ENCODE measurements at places on chromosomes 12 and 14. TPM values are rescaled to one million over a fixed set of nuclear protein-coding genes. Genes with fewer than 3 reads are reported as not detected.

- no peak for DNase-seq
Observed at GRCh38 chr12:62917926-62918325, 17.0 kb downstream of the PPM1H start.

DNA sequence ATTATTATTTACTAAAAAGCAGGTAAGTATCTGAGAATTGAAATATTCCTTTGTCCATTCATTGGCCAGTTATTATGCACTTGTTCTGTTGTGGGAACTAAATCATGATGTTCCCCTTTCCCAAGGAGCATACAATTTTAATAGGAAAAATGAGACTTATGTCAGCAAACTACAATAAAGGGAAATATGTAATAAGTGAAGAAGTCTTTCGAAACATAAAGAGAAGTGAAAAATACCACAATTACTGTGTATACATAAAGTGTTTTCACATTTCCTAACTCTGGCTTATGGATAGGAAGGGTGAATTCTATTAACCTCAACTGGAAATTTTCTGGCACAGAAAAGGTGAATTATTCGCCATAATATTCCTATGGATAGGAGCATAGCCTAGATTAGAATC is 78.4 kb upstream of the DNM1L start:
- no peak for DNase-seq

DNA sequence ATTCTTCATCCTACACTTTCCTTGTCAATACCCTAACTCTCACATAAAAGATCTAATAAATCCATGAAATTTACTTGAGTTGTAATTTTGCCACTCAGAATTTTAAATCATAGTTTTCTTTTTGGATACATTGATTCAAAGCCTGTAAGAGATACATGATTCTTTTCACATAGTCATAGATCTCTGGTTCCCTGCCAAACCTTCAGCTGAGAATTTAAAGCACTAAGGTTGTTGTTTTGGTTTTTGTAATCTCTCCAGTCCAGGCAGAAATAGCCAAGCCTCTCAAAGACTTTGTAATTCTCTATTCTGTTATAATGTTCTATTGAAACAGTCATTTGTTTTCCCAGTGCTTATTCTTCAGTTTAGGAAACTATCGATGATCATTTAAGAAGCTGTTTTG is 273.9 kb downstream of the TRHDE start:
- no peak for DNase-seq

GRCh38 chr12:31855427-31855826 is 103.8 kb upstream of the RESF1 start:
- no peak for DNase-seq

GRCh38 chr14:37985826-37986470 is 221.8 kb upstream of the SSTR1 start:
- DNase-seq, result no peak

The FLVCR2 gene
- 14.6 TPM for total RNA-seq

DNA sequence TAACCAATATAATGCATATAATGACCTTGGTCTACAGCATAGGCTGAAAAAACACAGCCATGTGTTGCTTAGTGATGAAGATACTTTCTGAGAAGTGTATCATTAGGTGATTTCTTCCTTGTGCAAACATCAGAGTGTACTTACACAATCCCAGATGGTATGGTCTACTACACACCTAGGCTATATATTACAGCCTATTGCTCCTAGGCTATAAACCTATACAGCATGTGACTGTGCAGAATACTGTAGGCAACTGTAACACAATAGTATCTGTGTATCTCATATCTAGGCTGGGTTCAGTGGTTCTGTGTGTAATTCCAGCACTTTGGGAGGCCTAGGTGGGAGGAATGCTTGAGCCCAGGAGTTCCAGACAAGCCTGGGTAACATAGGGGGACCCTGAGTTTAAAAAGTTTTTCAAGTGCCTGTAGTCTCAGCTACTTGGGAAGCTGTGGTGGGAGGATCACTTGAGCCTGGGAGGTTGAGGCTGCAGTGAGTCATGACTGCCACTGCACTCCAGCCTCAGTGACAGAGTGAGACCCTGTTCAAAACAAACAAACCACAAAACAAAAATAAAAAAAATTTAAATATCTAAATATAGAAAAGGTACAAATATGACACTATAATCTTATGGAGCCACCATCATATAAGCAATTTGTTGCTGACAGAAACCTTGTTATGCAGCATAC is 66.6 kb downstream of the GRIP1 start:
- no peak for DNase-seq

The CLEC9A gene
- total RNA-seq, result 0.42 TPM

GRCh38 chr14:93045211-93045674 is 70.5 kb downstream of the ITPK1 start:
- no peak for DNase-seq

DNA sequence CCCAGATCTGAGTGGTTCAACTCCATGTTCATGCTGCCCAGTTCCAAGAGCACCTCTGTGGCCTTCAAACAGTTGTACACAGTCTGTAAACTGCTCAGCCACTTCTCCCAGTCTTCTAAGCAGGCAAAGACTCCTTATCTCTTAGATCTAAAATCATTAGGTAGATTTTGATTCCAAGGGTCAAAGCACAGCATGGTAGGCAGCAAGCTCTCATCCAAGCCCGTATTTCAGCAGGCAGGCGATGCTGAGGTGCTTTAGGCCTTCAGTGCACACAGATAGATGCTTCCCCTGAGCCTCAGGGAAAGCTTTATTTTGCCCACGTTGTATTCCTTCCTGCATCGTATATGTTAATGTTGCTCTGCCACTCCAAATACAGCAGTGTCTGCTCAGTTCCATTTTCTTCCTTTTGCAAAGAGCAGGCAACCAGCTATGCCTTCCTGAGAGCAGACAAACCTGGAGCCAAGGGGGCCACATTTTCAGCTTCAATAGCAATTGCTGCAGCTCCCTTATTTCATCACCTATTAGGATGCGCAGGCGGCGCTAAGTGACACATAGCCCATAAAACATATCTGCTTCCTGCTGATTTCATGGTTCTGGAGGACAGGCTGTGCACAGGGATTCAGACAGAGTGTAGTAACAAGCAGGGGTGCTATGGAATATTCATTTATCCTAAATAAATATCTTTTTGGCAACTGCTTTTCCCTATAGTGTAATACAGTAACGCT is 67.5 kb downstream of the ETV6 start:
- DNase-seq, result no peak

The CDC42BPB gene
- total RNA-seq, result 101 TPM

The A2M gene
- 2,139 TPM for total RNA-seq

DNA sequence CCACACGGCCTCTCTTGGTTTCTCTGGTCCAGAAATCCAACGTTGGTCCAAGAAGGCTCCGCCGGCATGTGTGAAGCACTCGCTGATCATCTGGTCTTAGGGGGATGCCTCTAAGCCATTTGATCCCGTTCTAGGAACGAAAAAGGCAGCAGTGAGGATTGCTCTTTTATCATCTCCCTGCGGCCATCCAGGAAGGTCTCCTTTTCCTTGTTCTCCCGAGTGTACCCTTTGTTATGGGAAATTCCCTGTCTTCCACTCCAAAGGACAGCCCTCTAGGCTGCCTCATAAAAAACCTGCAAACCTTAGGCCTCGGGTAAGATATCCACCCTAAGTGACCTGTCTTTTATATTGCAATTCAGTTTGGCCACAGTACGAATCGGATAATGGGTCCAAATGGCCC is 85.8 kb downstream of the TMTC3 start:
- DNase-seq, result no peak

- no peak for DNase-seq
Observed at GRCh38 chr14:76599559-76600287, 161.5 kb upstream of the VASH1 start.

All from aorta (tissue), 5 donors.